ENCODE measurements at places on chromosomes 12 and 14.

- DNase-seq: peak; percentile 63
Observed at GRCh38 chr12:23895792-23896218, 53.7 kb downstream of the SOX5 start.

DNA sequence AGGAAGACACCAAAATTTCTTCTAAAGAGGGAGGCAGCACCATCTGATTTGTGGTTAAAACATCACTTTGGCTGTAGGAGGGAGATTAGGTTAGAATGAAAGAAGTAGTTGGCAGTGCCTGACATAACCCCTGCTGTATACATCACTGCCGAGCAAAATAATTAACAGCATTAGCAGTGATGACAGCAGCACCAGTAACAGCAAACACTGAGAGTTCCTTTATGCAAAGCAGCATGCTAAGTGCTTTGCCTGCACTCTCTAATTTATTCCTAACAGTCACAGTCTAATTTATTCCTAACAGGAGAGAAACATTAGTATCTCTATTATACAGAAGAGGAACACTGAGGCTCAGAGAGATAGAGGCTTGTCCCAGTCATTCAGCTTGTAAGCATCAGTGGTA lies 1469.7 kb downstream of the AACS start:
- DNase-seq: no peak

DNA sequence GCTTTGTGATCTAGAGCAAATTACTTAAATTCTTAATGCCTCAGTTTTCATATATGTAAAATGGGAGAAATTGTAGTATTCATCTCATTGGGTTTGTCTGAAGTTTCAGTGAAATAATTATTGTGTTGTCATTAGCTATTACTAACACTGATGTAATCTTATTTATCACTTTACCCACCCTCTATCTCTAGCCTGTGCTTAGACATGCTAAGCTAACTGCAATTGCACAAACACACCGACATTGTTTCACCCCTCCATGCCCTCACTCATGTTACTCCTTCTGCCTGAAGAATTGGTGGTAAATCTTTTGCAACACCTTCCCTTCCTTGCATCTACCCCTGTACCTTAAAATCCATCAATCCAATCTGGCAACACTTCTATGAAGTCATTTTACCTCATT lies 241.6 kb downstream of the BCAT1 start:
- no peak for DNase-seq

DNA sequence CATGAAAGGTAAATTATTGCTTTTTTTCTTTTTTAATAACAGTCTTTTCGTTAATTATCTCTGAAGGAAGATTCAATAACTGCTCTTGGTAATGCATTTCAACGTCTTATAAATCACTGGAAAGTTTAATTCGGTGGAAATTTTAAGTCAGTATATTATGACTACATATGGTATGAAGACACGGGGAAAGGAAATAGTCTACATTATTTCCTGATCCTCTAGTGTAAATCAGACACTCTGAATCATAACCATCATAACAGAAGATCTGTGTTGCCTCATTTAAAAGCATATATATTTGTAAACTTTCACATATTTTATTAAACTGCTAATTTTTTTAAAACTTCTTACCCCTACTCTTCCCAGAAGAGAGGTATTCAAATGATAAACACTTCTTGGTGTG lies 53.7 kb downstream of the EFCAB11 start:
- DNase-seq: no peak

- no peak for DNase-seq
Observed at GRCh38 chr12:87853448-87854003, 175.7 kb downstream of the C12orf50 start.

GRCh38 chr12:3838076-3838475 lies 35.1 kb downstream of the PARP11 start:
- DNase-seq: no peak

DNA sequence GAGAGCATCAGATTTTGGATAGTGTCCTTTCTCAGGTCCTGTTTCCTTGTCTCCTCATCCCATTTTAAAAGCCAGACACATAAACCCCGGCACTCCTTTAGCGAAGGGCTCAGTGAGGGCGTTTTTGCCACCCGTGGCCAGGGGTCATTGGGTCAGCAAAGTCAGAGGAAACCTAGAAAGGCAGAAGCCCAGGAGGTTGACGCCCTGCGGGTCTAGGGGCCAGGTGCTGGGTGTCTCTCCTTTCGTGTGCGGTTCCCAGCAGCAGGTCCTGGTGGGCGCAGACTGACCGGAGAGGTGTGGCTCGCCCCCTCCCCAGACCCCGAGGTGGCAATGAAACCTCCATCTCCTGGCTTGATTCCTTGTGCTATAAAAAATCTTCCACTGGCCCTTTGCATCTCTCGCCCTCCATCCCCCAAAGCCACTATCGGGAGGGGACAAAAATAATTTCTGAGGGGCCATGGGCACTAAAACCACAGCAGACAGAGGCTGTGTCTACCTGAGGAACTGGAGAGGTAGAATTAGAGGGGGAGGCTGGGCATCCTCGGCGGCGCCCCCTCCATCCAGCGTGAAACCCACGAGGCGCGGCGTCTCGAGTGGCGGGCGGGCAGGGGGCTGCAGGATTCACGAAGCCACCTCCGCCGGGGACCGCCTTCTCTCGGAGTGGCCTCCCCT lies 858 bp upstream of the FRMD6 start:
- DNase-seq: no peak

GRCh38 chr12:124230117-124230757 lies 64.7 kb upstream of the RFLNA start:
- no peak for DNase-seq

GRCh38 chr14:50677527-50678063 lies 9.5 kb upstream of the SAV1 start:
- DNase-seq: no peak

DNA sequence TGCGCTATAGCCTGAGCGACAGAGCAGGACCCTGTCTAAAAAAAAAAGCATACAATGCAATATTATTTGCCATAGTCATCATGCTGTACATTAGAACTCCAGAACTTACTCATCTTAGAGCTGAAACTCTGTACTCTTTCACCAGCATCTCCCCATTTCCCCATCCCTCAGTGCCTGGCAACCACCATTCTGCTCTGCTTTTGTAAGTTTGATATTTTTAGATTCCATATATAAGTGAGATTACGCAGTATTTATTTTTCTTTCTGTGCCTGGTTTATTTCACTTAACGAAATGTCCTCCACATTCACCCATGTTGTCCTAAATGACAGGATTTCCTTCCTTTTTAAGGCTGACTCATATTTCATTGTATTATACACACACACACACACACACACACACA lies 121.8 kb downstream of the BBS10 start:
- DNase-seq: peak; percentile 75

- no peak for DNase-seq
Observed at GRCh38 chr12:100185361-100185894, 15.2 kb upstream of the ACTR6 start.

GRCh38 chr12:94575645-94576403 lies 74.5 kb downstream of the TMCC3 start:
- no peak for DNase-seq

GRCh38 chr14:64447876-64448670 lies 17.2 kb upstream of the AKAP5 start:
- DNase-seq: no peak

- DNase-seq: no peak
Observed at GRCh38 chr14:22556990-22557623, 31.9 kb downstream of the DAD1 start.

DNA sequence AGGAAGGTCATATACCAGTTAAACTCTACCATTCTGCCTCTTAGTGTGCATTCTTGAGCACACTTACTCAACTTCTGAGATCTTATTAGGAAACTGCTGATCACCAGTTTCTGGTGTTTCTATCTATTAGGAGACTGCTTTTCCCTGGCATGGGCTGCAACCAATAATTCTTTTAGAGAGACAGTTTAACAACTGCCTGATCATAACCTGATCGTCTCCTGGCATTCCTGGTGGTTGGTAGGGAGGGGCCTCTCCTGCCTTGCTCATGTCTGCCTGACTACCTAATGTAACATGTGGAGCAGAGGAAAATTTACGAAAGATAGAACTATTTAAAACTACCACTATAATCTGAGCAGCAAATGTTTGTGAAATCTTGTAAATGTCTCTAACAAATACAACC lies 75.3 kb upstream of the MGAT4C start:
- DNase-seq: no peak

DNA sequence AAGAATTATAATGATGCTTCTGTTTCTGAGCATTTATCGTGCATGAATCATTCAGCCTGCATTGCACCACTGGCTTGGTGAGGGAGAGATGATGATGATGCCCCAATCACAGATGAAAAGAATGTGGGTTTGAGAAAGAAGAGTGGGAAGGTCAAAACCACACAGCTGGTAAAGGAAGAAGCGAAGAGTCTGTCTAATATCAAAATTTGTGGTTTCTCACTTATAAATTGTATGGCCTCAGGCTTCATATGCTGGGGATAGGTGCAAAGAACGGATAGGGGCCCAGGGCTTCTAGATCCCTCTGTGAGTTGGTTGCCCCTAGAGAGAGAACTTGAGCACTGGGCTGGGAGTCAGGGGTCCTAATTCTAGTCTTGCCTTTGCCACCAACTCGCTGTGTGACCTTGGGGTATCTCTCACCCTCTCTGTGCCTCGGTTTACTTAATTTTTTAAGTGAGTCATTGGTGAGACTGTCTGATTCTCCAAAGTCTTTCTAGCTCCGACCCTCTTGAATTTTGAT lies 2.2 kb downstream of the OASL start:
- DNase-seq: no peak

GRCh38 chr14:76832503-76832988 lies 6.3 kb downstream of the LRRC74A start:
- DNase-seq: no peak

DNA sequence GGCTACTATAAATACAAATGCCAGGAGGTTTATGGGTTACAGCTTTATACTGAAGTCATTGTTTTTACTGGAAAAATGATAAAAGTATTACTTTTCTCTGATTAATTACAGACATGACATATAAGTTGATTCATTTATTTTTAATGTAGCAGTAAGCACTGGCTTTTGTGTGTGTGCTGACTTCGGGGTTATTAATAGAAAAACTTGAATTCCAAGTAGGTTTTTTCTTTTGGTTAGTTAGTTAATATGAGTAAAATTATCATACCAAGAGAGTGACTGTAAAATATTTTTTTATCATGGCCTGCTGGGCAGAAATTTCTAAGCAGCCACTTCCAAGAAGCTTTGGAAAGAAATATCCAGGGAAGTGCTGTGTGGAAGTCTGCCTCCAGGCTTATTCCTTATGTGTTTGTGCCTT lies 56.4 kb downstream of the IFT81 start:
- no peak for DNase-seq

DNA sequence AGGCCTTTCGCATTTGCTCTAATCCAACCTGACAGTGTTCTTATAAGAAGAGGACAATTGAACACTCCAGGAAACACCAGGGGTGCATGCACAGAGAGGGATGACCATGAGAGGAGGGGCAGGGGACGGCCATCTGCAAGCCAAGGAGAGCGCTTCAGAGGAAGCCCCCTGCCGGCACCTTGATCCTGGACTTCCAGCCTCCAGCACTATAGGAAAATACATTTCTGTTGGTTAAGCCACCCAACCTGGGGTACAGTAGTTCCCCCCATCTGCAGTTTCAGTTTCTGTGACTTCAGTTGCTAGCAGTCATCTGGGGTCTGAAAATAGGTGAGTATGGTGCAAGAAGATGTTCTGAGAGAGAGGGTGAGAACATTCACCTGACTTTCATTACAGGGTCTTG lies 64.7 kb downstream of the CLMN start:
- no peak for DNase-seq

DNA sequence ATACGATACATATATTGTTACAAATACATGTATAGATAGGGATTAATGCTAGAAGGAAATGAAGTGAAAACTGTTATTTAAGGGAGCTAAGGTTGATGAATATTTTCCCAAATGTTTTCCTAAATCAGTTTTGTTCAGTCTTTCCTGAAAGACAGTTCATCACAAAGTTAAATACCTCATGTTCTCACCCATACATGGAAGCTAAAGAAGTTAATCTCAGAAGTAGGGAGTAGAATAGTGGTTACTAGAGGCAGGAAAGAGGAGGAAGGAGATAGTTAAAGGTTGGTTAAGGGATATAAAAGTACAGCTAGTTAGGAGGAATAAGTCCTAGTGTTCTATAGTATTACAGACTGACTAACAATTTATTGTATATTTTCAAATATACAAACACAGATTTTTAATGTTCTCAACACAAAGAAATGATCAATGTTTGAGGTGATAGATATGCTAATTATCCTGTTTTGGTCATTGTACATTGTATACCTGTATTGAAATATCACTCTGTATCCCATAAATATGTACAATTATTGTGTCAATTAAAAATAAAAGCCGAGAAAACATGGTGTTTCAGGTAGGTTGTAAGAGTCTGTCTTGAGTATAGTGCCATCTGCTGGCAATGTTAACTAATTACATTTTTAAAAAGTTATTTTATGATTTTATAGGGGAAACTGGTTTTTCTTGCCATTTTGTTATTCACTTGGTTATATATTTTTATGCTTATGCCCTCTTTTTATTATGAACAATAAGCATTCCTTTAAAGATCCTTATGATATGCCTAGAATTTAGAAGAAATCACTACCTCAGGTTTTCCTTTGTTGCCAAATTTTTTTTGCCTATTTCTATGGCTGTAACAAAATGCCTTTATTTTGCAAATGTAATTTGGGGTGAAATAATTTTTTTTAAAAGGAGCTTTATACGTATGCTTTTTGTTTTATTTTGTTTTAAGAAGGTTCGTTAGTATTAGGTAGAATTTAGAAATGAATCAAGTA lies 26.9 kb downstream of the ZDHHC17 start:
- DNase-seq: peak; percentile 12

GRCh38 chr12:108129017-108129812 lies at the start of gene WSCD2:
WSCD2 (plus strand) TSS chr12:108129288; CDS start chr12:108195833, 66,545 bp downstream.
- DNase-seq: no peak

DNA sequence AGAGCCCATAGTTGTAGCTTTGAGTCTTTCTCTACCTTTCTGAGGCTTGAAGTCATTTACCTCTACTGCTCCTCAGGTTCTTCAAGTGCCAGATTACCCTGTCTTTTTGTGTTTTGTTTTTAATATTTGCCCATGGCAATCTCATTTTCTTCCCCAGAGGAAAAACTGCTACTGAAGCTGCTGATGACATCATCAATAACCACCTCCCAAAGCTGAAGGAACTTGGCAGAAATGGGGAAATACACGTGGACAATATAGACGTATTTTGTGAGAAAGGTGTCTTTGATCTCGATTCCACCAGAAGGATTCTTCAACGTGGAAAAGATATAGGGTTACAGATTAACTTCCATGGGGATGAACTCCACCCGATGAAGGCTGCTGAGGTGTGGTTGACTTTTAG lies 17.1 kb downstream of the AMDHD1 start:
- DNase-seq: no peak

All from glomerular endothelial cell (primary cell).